ENCODE measurements at places on chromosomes 3 and 15. TPM values are rescaled to one million over a fixed set of nuclear protein-coding genes. Genes with fewer than 3 reads are reported as not detected.

Gene SEC61A1
- total RNA-seq, result 320 TPM

Gene CLPX
- 88.3 TPM for total RNA-seq

Gene MUC13
- not detected for total RNA-seq

Gene MAP1A
- under 0.01 TPM for total RNA-seq

Gene CYP19A1
- not detected for total RNA-seq

Gene GCNT3
- total RNA-seq, result 3.4 TPM

Gene ARHGAP31
- 0.85 TPM for total RNA-seq

Gene TMEM87A
- total RNA-seq, result 219 TPM

Gene CTXN2
- not detected for total RNA-seq

Gene PRTG
- under 0.01 TPM for total RNA-seq

Gene SNTN
- total RNA-seq, result not detected

Gene GUCA1C
- not detected for total RNA-seq

Gene GOLGA8M
- total RNA-seq, result not detected

Gene SLC2A2
- total RNA-seq, result not detected

Gene CADPS
- total RNA-seq, result 0.14 TPM

Gene CPB1
- not detected for total RNA-seq

Gene SUCNR1
- total RNA-seq, result not detected

Gene CYP8B1
- total RNA-seq, result not detected

Gene TERC
- total RNA-seq, result 32.6 TPM

Gene CCR1
- not detected for total RNA-seq

Gene PPP2R3A
- 12.0 TPM for total RNA-seq

Gene ITIH4
- total RNA-seq, result 2.5 TPM

Gene CCR9
- total RNA-seq, result not detected

Gene GATM
- total RNA-seq, result 2.1 TPM

Gene CFAP20DC
- 9.4 TPM for total RNA-seq

Gene C3orf20
- total RNA-seq, result not detected

Gene FRMD5
- total RNA-seq, result 2.7 TPM

Gene GPR87
- 121 TPM for total RNA-seq

Gene BHLHE40
- 48.9 TPM for total RNA-seq

Gene GOLGA6L24
- total RNA-seq, result not detected

Gene POTEB2
- not detected for total RNA-seq

Gene TRPM1
- total RNA-seq, result 0.68 TPM

Gene KCNAB1
- under 0.01 TPM for total RNA-seq

Gene CKMT1B
- total RNA-seq, result 69.5 TPM

Gene CSTA
- total RNA-seq, result 450 TPM

Gene FES
- 0.34 TPM for total RNA-seq

Gene UPK1B
- total RNA-seq, result 20.1 TPM

Gene GHSR
- total RNA-seq, result not detected

Gene CLDN11
- 0.43 TPM for total RNA-seq

Gene COL6A5
- not detected for total RNA-seq

Gene TP63
- 254 TPM for total RNA-seq

Gene GOLGA6L4
- total RNA-seq, result 0.34 TPM

Gene DHX36
- total RNA-seq, result 77.5 TPM

Gene SLC15A2
- total RNA-seq, result 2.4 TPM

Gene CRABP1
- total RNA-seq, result not detected

Gene LRRC3B
- not detected for total RNA-seq

Gene GABRR3
- total RNA-seq, result not detected

Gene VGLL3
- total RNA-seq, result 14.7 TPM

Gene C2CD4B
- 0.28 TPM for total RNA-seq

Gene WNT5A
- 11.9 TPM for total RNA-seq

Gene GOLGA8J
- total RNA-seq, result not detected

Gene IGSF10
- total RNA-seq, result under 0.01 TPM

Gene MYO5A
- 56.9 TPM for total RNA-seq

Gene WWTR1
- total RNA-seq, result 21.6 TPM

Gene SUSD5
- not detected for total RNA-seq

Gene AHSG
- total RNA-seq, result not detected

Gene ZPLD1
- total RNA-seq, result 0.07 TPM

Gene SLCO2A1
- total RNA-seq, result under 0.01 TPM

Measured in nasal cavity respiratory epithelium epithelial cell of viscerocranial mucosa (primary cell).